ENCODE measurements at places on chromosomes 7 and 10.

DNA sequence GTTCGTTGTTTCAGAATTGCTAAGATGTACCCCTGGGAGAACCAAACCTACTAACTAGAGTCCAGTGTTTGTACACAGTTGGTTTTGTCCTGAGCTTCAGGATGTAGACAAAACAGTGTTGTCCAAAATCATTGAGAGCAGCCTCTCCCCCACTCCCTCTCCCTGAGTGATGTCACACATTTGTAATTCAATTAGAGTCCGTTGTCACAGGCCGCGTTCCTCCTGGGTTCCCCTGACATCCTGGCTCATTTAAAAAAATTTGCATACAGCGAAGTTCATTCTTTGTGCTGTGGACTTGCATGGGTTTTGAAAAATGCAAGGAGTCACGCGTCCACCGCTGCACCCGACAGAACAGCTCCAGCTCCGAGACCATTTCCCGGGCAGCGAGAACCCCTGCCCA lies 10.3 kb downstream of the GRIFIN start:
- no peak for DNase-seq

GRCh38 chr10:63542835-63543575 lies 21.8 kb downstream of the REEP3 start:
- no peak for DNase-seq

DNA sequence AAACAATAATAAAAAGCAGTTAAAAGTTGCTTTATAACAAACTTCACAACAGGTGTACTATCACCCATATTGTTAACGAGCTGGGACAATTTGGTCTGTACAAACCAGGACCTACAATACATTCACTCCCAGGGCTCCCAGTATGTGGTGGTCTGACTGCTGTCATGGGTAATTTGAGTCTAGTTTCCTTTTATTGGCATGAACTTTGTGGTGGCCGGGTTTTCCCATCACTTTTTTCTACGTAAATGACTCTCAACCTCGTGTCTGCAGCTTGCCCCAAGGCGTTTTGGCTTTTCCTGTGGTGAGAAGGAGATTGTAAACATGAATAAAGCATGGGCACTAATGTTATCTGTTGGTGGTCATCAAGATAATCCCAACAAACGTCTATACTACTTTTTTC lies 118.7 kb upstream of the CDK6 start:
- no peak for DNase-seq

DNA sequence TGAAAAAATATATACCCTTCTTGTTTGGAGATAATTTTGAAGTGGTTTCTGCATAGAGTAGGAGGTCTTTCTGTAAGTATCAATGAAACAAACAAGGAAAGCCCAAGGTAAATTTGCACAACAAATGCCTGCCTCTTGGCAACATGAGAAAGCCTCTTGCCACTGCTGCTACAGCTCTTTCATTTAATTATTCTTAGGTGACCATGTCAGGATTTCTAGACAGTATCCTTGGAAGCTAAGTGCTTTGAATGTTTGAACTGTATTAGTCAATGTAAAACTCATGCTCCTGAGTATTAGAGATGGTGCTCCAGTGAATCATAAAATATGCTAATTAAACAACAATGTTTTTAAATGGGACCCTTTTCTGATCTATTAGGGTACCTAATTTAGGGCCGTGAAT lies 81.2 kb upstream of the ITGB1 start:
- DNase-seq, result no peak

DNA sequence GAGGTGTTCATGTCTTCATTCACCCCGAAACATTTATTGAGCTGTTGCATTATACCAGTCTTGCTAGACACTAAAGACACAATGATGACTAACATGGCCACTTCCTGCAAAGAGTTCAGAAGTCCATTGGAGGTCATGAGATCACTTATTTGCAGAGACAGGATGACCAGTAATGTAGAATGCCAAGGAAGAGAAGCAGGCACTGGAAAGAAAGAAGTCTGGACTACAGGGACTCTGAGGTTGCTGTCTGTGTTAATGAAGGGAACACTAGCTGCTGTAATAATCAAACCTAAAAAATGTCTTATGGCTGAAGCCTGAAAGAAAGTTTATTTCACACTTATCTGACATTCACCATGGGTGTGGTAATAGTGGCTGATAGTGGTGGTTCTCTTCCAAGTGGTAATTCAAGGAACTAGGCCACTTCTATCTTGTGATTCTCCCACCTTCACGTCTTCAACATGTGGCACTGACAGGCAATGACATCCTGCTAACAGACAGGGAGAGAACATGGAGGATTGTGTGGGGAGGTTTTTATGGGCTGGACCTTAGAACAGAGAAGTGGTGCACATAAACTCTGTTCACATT lies 89.2 kb upstream of the MKLN1 start:
- DNase-seq, result no peak

DNA sequence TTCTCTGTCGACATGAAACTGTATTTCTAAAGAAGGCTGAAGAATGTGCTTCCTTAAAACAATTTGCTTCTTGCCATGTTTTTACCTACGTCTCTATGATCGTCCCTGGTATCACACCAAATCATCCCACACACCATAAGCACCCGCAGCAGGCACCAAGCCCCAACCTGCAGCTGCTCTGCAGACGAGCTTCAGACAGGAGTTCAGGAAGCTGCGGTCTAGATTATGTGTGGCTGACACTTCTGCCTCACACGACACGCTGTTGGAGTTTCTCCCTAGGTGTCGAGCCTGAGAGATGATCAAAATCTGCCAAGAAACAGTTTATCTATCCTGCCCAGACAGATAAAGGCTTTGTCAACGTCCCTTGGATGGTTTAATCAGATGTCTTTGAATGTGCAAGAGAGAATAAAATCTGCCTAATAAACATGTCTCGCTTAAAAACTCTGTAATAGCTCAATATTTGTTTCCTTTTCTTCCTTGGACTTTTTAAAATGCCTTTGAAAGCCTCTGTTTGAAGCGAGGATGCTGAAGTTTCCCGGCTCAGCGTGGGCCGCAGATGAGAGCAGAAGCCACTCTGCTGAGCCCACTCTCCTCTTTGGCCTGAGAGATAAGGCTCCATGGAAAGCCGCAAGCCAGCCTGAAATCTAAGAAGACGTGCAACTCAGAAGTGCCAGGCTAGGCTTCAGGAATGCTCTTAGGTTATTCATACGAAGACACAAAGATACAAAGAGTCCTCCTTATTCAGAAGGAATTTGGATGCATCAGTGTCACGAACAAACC lies 158.3 kb upstream of the PFKP start:
- no peak for DNase-seq

DNA sequence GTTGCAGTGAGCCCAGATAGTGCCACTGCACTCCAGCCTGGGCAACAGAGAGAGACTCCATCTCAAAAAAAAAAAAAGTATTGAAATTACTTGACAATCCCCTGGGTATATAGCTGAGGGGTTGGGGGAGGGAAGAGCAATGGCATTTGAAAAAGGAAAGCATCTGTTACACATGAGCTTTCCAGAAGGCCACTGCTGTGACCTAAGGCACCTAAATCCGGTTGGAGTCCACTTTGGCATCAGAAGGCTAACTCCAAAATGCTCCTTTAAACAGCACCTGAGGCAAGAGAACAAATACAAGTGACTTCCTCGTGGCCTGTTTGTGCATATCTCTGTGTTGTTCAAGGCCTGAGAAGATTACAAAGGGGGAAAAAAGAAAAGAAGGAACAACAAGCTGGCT lies 74.8 kb upstream of the PALS2 start:
- DNase-seq, result no peak

DNA sequence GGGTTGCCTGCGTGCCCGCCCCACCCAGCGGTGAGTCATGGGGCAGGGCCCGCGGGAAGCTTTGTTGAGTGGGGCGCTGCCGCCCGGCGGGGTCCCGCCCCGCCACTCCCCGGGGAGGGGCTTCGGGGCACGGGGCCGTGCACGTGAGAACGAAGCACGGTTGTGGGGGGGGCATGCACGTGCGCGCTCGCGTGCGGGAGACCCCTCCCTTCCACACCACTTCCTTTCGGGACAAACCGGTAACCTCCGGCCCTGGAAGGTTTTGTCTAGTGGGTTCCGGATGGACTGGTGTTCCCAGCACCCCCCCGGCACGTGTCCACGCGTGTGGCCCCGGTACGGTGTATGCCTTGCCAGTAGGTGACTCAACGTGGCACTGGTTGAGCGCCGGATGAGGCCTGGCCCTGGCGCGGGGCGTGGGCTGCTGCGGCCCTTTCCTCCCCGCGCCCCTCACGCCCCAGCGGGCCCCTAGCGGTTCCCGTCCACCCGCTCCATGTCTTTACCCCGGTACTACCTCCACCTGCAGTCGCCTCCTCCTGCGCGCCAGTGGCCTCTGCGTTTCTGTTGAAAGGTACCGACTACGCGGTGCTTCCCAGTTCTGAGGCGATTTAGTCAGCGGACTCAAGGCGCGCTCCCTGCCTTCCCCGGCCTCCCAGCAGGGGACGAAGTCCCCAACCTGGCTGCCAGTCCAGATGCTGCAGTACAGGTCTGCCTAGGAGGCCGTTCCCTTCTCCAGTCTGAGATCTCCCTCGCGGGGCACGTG lies 3.1 kb downstream of the ADIRF start:
- no peak for DNase-seq

GRCh38 chr10:28845009-28845682 lies 167.8 kb downstream of the BAMBI start:
- no peak for DNase-seq

Data from NCI-H524 treated with DMSO at 0.1 percent for 48 hours (cell line).